Stimulated activated CD4-positive, alpha-beta T cell treated with anti-CD3 and anti-CD28 coated beads, Interleukin-1b, Interleukin-23, amount 100 ng/mL, for 1 hour (primary cell): ENCODE measurements at places on chromosomes 16 and 17.

- no peak for DNase-seq
Observed at GRCh38 chr17:50055055-50055425, 870 bp upstream of the ITGA3 start.

DNA sequence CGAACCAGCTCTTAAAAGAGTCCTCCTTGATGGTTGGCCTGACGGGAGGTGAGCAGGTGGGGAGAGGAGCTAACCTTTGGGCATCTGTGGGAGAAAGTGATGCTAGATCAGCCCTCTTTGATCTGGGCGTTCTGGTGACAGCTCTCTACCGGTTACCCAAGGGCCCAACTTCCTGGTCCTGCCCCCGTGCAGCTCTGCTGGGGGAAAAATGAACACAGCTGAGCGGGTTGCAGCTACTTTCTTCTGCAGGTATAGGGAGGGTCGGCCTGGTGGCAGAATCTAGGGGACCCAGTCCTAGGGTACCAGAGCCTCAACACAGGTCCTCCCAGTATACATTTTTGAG lies 2.9 kb downstream of the SHISA9 start:
- no peak for DNase-seq

DNA sequence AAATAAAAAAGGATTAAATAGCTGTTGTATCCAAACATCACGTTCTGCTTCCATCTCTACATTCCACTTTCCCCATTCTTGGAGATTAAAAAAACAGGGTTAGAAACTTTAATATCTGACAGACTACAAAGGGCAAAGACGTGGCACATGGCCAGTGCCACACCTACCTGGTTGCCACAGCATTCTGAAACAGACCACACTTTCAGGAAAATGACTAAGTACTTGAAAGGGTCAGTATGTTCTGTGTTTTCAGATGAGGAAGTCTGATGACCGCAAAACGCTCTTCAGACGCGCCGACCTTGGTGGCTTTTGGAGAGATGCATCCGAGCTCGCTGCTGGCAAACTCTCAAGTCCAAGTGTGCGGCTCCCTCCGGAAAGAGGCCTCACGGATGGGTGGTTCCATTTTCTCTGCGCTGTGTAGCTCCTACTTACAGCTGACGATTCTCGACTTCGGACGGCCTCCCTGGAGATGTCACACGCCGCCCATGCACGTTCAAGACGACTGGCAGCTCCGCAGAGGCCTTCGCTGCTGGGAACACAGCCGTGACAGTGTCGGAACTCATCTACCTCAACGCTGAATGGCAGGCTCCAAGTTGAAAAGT lies 15.5 kb downstream of the MAP1LC3B start:
- no peak for DNase-seq

- DNase-seq, result no peak
Observed at GRCh38 chr17:78828470-78829185, 12.0 kb downstream of the USP36 start.

DNA sequence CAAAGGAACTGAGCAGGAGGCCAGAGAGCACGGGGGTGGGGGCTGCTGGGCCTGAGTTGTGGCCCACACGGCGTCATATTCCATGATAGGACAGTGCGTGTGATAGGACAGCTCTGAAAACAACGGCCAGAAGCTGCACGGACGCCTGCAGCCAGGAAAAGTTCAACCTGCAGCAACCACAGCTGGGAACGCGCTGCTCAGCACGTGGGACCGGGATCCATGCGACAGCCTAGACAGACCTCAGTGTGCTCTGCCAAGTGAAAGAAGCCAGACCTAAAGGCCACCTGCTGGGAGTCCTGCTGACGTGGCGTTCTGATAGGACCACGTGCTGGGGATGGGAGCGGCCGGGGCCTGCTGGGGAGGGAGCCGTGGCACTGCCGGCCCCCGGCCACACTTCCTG lies 21.6 kb downstream of the CTU2 start:
- DNase-seq, result no peak

GRCh38 chr17:58375811-58376210 lies 23.8 kb upstream of the SUPT4H1 start:
- DNase-seq, result no peak

- DNase-seq, result no peak
Observed at GRCh38 chr17:65393514-65393913, 167.9 kb downstream of the AXIN2 start.

GRCh38 chr17:28926786-28927185 lies 23.9 kb upstream of the DHRS13 start:
- no peak for DNase-seq

GRCh38 chr17:58960068-58960467 lies 146.6 kb downstream of the TRIM37 start:
- no peak for DNase-seq

GRCh38 chr17:81902023-81902652 lies at the start of gene NPB:
NPB (plus strand) TSS chr17:81902238; CDS start chr17:81902278, 40 bp downstream.
- no peak for DNase-seq

DNA sequence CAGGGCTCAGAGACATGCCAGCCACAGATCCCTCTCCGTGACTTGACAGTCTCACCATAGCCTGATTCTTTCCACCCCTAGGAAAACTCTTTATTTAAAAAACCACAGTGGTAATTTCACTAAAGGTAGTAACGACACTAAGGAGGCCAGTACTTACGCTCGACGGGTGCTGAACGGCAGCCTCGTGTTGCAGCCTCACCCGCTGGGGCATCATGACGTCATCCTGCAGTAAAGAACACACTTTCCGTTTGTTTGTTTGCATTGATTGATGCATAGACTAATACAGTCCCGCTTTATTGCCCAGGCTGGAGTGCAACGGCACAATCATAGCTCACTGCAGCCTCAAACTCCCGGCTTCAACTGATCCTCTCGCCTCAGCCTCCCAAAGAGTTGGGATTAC lies 65.1 kb upstream of the METRNL start:
- DNase-seq, result no peak

DNA sequence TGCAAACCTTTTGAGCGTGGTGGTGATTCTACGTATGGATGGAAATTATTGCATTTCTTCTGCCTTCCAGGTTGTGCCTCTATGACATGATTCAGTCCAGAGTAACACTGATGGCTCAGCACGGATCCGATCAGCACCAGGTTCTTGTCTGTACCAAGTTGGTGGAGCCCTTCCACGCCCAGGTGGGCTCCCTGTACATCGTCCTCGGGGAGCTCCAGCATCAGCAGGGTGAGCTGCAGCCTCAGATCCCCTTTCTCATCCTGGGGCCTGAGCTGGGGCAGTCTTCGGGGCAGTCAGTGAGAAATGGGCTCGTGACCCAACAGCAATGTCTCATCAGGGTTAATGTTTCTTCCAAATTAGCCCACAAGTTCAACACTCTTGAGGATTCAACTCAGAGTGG lies 9.3 kb upstream of the CDK3 start:
- DNase-seq, result no peak

DNA sequence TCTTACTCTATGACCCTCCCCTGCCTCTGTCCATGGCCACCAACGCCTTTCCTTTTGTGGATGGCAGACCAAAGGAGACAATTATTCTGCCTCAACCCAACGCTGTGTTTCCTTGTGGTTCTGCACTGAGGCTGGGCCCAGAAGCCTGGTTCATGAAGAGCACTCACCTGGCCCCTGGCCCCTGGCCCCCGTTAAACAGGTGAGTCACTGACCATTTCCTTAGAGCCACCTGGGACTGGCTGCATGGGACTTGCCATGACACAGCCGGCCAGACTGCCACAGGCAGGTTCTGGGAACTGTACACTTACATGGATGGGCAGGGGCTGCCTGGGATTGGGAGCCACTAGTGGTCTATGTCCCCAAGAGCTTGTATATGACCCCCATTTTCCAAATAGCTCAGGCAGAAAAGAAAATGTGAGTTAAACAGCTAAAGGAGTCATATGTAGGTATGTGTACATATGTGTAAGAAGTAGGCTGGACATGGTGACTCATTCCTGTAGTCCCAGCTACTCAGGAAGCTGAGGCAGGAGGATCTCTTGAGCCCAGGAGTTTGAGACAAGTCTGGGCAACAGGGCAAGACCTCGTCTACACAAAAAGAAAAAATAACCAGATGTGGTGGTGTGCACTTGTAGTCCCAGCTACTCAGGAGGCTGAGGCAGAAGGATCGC lies 181.9 kb upstream of the CACNG5 start:
- DNase-seq, result no peak

DNA sequence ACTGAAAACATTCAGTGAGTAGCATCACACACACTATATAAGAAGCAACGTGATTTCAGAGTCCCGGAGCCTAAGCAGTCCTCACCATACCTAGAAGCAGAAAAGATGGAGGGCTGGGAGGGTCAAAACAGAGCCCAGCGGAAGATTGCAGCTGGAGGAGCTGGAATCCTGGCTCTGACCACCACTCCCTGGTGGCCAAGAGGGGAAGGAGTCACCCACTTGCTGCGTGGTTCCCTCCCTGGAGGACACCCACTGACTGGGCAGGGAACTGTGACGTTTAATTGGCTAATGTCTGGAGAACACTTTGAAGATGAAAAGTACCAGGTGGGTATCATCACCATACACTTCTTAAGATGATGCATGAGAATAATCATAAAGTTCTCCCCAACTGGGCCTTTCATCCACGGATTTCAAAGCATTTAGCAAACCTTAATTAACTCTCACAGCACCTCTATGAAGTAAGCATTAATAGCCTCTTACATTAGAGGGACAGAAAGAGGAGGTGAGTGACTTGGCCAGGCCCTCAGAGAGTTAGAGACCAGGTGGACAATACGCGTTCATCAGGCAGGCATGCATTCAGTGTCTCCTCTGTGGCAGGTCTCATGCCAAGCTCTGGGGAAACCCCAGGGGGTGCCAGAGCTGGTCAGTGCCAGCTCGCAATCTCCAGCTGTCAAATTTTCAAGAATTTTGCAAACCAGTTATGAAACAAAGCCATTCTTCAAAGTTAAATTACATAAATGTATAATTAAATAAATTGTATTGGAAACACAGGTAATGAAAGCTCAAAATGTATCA lies 137.9 kb downstream of the AXIN2 start:
- no peak for DNase-seq

GRCh38 chr17:18191236-18191667 lies 7.6 kb downstream of the ALKBH5 start:
- no peak for DNase-seq

DNA sequence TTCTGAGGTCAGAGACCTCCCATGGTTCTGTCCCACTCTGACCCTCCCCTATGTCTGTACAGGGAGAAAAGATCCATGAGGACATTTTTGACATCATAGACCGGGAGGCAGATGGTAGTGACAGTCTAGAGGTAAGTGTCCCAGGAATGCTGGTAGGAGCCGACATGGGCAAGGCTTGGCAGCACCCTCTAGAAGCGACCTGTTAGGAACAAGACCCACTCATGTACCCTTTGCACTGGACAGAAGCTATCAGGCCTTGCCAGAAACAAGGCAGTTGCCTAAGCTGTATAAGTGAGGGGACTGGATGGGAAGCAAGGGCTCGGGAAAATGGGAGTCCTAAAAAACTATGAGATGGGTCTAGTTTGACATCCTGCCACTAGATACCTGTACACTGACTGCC lies 2.5 kb downstream of the TUBG1 start:
- DNase-seq, result no peak

GRCh38 chr17:3980381-3981014 lies 16.3 kb upstream of the ATP2A3 start:
- DNase-seq, result no peak

DNA sequence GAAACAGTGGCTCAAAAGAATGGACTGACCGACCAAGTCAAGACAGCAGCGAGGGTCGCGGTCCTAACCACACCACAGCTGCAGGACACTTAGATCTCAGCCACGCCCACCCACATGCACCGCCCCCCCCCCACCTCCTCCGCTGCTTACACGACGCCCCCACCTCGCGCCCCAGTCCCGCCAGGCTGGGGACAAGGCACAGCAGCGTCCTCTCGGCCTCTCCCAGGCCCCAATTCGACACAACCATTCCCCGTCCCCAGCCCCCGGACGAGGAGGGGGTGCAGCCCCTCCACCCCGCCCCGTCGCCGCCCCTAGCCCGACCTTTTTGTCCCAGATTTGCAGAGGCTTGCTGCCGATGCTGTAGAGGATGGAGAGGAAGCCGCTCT lies 477 bp downstream of the CFAP20 start:
- DNase-seq, result no peak

GRCh38 chr17:72812823-72813222 lies 279.7 kb downstream of the SLC39A11 start:
- DNase-seq, result no peak

- no peak for DNase-seq
Observed at GRCh38 chr16:12111819-12112218, 135.3 kb downstream of the SNX29 start.

- DNase-seq, result no peak
Observed at GRCh38 chr17:10724546-10725195, 5.2 kb downstream of the TMEM220 start.

DNA sequence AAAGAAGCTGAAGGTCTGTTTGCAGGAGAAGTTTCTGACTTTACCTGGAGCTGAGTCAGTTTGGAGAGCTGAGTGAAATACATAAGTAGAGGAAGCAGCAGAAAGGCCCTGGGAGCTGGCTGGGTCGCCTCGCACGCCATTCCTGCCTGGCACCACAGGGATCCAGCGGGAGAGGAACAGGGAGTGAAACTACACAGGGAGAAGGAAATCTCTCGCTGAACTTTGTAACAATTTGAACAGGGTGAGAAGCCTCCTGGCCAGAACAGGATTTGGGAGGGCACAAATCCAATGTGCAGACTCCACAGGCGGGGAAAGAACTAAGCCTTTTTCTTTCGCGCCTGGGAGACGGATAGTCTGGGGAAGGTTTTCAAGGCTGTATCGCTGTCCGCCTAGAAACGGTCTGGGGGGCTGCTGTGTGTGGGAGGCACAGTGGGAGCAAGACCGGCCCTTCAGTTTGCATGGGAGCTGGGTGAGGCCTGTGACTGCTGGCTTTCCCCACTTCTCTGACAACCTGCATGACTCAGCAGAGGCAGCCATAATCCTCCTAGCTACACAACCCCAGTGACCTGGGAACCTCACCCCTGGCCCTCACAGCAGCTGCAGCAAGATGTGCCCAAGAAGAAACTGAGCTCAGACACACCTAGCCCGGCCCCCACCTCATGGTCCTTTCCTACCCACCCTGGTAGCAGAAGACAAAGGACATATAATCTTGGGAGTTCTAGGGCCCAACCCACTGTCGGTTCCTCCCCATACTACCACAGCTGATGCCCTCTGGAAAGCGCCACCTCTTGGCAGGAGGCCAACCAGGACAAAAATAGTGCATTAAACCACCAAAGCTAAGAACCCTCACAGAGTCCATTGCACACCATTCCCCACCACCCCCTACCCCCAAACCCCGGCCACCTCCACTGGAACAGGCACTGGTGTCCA lies 778.6 kb downstream of the KCNJ2 start:
- DNase-seq, result no peak

- DNase-seq, result no peak
Observed at GRCh38 chr17:47201166-47201565, 8.0 kb upstream of the MYL4 start.

- DNase-seq, result no peak
Observed at GRCh38 chr16:89602952-89603590, 10.4 kb upstream of the DPEP1 start.

- DNase-seq, result no peak
Observed at GRCh38 chr16:84446084-84446483, 58.4 kb downstream of the MEAK7 start.

DNA sequence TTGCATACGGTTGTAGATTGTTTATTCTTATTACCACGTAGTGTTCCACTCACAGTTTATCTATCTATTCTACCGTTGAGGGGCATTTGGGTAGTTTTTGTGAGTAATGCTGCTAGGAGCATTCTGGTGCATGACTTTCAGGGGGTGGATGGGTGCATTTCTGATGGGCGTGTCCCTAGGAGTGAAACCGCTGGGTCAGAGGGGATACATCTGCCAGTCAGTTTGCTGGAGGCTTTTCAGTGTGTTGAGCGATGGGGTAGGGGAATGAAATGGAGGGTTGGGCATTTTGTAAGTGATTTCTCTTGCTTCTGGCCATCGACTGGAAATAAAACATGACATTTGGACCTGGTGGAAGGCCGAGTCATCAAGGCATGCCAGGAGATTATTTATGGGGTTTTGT lies 17.0 kb upstream of the IRX3 start:
- no peak for DNase-seq
